ENCODE measurements at places on chromosomes 12 and 14. TPM values are rescaled to one million over a fixed set of nuclear protein-coding genes. Genes with fewer than 3 reads are reported as not detected.

LPAR5 gene
- total RNA-seq = 1.1 TPM

DPY19L2 gene
- 43.5 TPM for total RNA-seq

SLC8A3 gene
- total RNA-seq = 0.98 TPM

ADGRD1 gene
- 27.2 TPM for total RNA-seq

LRRC10 gene
- not detected for total RNA-seq

PPP4R4 gene
- total RNA-seq = 3.4 TPM

KRT85 gene
- not detected for total RNA-seq

PAPOLA gene
- 123 TPM for total RNA-seq

ALDH2 gene
- 260 TPM for total RNA-seq

SLC5A8 gene
- not detected for total RNA-seq

CINP gene
- total RNA-seq = 22.8 TPM

RPGRIP1 gene
- 0.22 TPM for total RNA-seq

KCNC2 gene
- not detected for total RNA-seq

MANSC4 gene
- total RNA-seq = not detected

CLEC2A gene
- not detected for total RNA-seq

ZNF140 gene
- 13.4 TPM for total RNA-seq

RABGGTA gene
- total RNA-seq = 27.5 TPM

RNASE7 gene
- total RNA-seq = not detected

NELL2 gene
- 4.2 TPM for total RNA-seq

CLEC1B gene
- not detected for total RNA-seq

MUCL1 gene
- total RNA-seq = not detected

AMN gene
- total RNA-seq = not detected

DAO gene
- not detected for total RNA-seq

COX6A1 gene
- 514 TPM for total RNA-seq

RASAL1 gene
- total RNA-seq = not detected

ASCL1 gene
- not detected for total RNA-seq

FAM181A gene
- total RNA-seq = not detected

MYL6 gene
- total RNA-seq = 1,882 TPM

TMEM233 gene
- total RNA-seq = 0.44 TPM
